ENCODE measurements at places on chromosomes 5 and 9.

DNA sequence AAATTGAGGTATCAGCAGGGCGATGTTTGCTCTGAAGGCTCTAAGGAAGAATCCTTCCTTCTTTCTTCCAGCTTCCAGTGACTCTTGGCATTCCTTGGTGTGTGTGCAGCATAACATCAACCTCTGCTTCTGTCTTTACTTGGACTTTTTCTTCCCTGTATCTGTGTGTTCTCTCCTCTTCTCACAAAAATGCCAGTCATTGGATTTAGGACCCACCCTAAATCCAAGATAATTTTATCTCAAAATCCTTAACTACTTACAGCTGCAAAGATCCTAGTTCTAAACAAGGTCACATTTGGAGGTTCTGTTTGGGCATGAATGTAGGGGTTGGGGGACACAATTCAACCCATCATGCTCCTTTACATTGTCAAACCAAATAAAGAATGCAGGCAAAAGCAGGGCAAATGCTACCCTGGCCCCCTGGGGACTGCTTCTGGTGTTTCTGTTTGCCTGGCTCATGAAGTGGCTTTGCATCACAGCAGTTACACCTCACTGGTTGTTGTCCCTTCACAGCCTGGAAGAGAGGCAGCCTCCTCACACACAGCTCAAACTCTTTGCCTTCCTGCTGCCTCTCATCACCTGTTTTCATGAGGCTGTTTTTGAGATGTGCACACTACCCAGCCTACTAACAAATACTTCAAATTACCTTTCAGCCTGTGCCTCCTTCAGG is 64.8 kb upstream of the PLCXD3 start:
- DNase-seq = no peak

DNA sequence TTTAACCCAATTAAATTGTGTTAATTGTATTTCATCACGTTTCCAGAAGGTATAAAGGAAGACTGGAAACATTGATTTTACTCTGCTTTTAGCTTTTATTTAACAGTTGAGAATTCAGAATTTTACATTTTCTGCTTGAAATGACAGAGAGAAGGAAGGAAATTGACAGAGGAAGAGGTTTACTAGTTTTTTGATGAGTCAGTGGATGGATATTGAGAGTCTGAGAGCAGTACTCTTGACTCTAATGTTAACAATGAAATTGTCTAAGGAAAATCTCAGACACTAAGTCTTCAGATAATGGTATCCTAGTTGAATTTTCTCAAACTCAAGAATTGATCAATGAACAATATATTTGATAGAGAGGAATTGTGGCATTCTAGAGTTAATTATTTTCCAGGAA is 60.6 kb downstream of the IPO11 start:
- DNase-seq = no peak

GRCh38 chr5:157266286-157267007 is 524 bp downstream of the CYFIP2 start:
- no peak for DNase-seq

- DNase-seq = no peak
Measured at GRCh38 chr5:154811653-154812465, 38.5 kb downstream of the FAXDC2 start.

DNA sequence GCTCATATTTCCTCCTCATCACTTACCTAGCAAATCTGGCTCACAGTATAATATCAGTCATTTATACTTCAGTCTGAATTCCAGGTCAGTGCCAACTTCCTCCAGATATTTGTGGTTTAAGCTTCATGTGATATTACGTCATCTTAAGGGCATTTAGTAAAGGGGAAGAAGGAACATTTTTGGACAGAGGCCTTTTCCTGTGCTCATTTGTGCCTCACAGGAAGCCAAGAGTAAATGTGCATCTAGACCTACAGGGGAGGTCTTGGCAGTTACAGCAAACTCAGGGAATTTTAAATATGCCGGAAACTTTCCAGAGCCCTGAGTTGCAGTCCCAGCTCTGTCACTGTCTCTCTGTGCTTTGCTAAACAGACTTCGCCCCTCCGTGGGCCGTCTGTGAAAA is 12.3 kb upstream of the KCNIP1 start:
- DNase-seq = no peak

- DNase-seq = no peak
Measured at GRCh38 chr5:437281-437771, 5.7 kb upstream of the EXOC3 start.

GRCh38 chr5:597871-598563 is 14.1 kb upstream of the CEP72 start:
- no peak for DNase-seq

DNA sequence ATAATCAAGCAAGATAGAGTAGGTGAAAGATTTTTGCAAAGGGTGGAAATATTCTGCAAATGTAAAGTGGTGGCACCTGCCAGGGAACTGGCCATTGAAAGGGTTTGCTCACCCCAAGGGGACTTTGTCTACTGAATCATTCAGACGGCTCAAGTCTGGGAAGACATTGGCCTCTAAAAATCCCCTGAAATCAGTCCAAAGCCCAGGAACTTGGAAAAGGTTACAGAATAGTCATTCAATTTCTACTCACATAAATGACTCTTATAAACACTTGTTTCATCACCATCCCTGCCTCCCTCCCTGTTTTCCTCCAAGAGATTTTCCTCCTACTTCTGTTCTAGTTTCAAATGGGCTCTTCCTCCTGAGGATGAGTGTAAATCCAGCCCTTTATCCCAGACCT is 28.5 kb downstream of the ZNF366 start:
- no peak for DNase-seq

GRCh38 chr5:171597946-171598640 is 178.6 kb downstream of the FGF18 start:
- no peak for DNase-seq

DNA sequence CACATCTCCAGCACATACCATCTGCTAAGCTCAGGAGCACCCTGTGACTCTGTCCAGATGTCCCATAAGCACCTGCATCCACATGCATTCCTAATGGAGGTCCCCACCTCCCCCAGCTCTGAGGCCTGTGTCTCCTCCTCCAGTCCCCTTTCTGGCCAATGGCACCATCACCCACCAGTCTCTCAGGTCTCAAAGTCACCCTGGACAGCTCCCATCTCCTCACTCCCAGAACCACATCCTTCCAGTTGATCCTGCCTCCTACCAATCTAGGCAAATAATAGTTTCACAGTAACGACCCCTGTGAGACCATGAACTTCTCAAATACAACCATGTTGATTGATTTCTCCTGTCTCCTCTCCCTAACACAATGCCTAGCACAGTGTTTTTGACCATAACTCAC is 40.1 kb downstream of the GGTA1 start:
- DNase-seq = no peak

- DNase-seq = no peak
Measured at GRCh38 chr9:129278391-129279237, 100.6 kb upstream of the IER5L start.

- DNase-seq = no peak
Measured at GRCh38 chr9:68920921-68921320, 93.0 kb downstream of the PRKACG start.

GRCh38 chr9:78707481-78707991 is 410.6 kb downstream of the PSAT1 start:
- DNase-seq = no peak

DNA sequence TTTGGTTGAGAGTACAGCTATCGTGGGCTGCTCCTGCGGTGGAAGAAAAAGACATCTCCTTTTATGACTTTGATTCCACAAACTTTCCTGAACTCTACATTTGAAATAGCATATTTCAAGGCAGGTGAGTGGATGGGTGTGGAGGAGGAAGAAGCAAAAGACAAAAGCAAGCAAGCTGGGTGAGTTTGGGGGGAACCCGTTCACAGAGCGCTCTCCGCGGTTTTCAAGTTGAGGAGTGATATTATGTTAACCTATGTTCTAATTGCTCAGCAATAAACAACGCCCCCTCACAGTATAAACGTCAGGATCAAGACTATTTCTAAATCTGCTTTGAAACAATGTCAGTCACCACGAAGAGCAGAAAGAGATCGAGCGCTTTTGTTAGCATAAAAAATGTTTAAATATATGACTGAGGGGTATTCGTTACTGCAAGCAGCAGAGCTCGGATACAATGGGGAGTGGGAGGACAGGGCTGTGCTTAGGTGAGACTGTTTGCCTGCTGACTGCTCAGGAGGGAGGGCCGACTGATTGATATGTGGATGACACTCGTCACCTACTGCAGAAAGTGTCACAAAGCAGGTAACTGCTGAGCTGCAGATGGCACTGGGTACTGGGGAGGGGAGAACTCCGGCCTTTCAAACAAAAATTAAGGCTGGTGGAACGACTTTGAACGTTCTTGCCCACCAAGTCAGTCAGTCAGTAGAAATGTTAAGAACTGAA is 236.5 kb downstream of the DRD1 start:
- no peak for DNase-seq

DNA sequence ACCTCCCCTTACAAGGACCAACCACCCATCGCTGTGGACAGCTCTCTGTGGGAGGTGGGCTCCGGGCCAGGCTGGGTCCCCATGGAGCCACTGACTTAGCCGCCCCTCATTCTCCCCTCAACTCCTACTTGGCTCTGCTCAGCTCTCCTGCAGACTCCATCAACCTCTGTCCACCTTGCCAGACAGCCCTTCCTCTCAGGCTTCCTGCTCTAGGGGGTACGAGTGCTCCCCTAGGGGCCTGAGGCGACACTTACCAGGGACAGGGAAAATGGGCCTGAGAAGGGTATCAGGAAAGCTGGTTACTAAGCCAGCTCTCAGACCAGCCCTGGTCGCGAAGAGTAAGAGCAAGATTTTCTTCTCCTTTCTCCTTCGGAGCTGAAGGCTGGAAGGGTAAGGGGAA is 43.9 kb downstream of the SHB start:
- DNase-seq = no peak

GRCh38 chr9:35691757-35692301 is 2.1 kb upstream of the TPM2 start:
- DNase-seq = no peak

DNA sequence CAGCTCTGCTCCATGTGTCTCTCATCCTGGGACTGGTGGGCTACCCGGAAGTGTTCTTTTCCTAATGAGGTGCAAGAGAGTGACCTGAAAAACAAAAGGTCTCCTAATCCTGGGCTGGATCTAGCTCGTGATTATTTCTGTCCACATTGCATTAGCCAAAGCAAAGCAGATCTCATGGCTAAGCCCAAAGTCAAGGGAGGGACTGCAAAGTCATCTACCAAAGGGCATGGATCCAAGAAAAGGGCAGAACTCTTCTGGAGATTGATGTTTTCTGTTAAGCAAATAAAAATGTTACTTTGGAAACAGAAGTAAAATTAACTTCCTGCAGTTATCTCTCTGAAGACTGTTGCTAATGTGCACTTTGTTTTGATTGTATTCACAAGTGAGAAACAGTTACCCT is 225.2 kb downstream of the CFAP90 start:
- DNase-seq = no peak

DNA sequence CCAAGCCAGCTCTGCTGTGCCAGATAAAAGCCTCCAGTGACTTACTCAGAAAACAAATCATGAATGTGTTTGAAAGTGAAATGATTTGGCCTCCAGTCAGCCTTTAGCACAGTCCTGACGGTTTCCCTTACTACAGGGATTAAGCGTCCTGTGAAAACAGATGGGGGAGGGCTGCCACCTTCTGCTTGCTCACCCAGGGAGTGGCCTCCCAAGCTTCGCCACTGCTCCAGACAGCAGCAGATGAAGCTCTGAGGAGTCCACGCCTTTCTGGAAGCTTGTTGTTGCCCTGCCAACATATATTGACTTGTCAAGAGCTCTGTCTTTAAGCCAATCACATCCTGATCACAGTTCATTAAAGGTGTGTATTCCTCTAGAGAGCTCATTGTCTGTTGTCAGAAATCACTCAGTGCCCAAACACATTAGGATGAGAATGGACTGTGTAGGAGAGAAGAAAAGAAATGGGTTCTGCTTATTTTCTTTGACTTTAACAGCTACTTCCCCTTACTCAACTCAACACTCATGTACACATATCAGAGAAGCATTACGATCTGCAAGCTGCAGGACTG is 4.9 kb upstream of the FYB1 start:
- DNase-seq = no peak

DNA sequence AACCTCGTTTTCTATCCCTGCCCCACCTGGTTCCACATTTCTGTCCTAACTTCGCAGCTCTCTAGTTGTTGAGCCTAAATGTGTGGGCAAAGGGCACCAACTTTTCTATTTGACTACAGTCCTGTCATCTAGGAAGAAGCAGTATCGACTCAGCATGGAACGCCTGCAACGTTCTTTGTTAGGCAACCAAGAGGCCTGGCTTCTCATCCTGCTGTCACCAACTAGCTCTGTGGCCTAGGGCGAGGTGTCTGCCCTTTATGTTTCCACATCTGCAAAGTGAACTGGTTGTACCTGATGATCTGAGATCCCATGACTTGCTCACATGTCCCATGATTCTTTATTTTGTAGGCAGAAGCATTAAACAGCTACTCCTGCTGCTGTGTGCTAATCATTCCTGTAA is 248.9 kb downstream of the ADAMTSL1 start:
- DNase-seq = no peak

DNA sequence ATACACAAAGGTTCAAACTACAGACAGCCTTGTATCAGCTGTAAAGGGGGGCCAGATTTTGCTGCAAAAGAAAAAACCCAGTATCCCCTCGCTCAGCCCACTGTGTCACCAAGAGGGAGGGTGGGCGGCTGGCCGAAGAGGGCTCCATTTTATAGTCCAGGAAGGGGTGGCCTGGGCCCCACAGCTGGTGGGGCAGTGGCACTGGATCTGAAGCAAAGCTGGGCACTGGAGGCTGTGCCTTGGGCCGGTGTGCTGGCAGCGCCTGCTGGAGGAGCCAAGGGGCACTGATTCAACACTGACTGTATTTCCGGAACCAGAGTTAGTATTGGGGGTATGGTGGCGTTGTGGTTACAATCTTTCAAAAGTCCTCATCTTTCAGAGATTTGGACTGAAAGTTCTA is 9.1 kb downstream of the BRD3 start:
- no peak for DNase-seq

DNA sequence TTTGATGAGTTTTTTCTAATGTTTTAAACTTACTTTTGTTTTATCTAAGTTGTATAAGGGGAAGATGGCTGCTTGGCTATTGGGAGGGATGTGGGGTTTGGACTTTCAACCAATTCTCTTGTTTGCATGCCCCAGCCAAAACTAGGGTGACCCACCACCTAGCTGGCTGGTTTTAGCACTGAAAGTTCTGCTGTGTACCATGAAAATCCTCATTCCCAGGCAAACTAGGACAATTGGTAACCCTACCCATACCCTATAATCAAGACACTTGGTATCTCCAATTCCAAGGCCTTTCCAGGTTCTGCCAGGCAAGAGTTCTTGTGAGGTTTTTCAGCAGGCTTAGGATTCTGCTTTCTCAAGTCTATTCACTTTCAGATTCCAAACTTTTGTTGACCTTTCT is 13.1 kb downstream of the RAB3C start:
- DNase-seq = no peak

DNA sequence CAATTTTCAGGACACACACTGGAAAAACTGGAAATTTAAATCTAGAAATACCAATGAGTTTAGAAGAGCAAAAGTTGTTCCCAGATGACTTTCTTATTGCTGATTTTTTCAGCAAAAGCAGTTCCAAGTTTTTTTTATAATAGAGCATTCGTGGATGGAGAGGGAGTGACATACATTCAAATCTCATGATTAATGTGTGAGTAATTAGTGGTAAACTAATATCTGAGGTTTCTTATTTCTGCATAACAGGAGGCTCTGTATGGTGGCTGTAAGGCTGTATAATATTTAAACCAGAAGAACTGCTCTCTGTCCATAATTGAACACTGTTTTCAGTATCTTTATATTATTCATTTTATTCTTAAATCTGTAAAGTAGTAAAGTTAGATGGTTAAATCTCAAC is 25.8 kb downstream of the LYSMD3 start:
- no peak for DNase-seq

GRCh38 chr5:165296401-165297130 is 1791.1 kb downstream of the MAT2B start:
- no peak for DNase-seq

- no peak for DNase-seq
Measured at GRCh38 chr5:85656050-85656449, 961.7 kb upstream of the COX7C start.

GRCh38 chr5:22754155-22754554 is 99.0 kb downstream of the CDH12 start:
- DNase-seq = no peak
